ENCODE measurements at places on chromosomes 5 and 9.

DNA sequence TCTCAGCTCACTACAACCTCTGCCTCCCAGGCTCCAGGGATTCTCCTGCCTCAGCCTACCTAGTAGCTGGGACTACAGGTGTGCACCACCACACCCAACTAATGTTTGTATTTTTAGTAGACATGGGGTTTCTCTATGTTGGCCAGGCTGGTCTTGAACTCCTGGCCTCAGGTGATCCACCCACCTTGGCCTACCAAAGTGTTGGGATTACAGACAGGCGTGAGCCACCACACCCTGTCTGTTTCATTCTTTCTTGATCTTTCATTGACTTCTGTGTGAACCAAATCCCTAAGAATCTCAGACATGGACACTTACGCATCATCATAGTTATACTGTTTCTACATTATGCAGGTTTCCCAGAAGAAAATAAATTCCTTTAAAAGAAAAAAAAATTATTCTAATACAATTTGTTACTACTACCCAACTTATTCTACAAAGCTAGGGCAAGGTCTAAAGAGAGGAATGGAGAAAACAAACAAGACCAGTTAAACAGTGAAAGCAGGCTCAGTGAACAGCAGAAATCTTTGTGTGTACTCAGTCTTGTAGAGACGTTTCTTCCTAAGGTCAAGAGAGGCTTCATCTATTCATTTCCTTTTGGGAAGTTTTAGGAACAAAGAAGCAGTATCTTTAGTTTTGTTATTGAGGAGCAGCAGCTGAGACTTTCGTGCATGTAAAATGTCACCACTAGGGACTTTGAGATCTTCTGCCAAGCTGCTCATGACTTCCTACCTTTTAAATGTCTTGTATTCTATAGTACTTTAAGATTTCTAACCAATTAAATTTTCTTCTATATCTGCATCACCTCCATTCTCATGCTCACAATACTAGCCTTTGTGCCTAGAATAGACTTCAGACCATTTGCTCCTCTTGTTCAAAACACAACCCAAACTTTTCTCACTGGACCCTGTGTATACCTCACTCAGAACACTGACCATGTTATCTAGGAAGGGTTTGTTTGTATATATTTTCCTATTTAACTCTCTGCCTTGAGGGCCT, 5.6 kb upstream of the HMGCR start:
- DNase-seq: no peak

GRCh38 chr5:89499787-89500186, 616.8 kb upstream of the MEF2C start:
- no peak for DNase-seq

DNA sequence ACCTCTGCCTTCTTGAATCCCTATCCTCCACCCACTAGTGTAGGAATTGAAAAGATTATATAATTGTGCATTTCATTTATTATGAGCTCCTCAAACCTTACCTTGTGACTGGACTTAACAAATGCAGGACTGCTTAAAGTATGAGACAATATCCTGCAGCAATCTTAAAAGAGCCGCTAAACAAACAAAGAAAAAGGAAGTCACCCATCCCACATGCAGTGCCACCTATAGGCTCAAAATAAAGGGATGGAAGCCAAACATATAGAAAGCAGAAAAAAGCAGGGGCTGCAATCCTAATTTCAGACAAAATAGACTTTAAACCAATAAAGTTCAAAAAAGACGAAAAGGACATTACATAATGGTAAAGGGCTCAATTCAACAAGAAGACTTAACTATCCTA, 8.7 kb downstream of the PCAT7 start:
- no peak for DNase-seq

GRCh38 chr5:79829260-79829659, 139.6 kb downstream of the CMYA5 start:
- no peak for DNase-seq

- DNase-seq: no peak
Observed at GRCh38 chr5:78518365-78519197, 130.0 kb downstream of the LHFPL2 start.

GRCh38 chr9:132802121-132802795, 75.8 kb downstream of the AK8 start:
- no peak for DNase-seq

DNA sequence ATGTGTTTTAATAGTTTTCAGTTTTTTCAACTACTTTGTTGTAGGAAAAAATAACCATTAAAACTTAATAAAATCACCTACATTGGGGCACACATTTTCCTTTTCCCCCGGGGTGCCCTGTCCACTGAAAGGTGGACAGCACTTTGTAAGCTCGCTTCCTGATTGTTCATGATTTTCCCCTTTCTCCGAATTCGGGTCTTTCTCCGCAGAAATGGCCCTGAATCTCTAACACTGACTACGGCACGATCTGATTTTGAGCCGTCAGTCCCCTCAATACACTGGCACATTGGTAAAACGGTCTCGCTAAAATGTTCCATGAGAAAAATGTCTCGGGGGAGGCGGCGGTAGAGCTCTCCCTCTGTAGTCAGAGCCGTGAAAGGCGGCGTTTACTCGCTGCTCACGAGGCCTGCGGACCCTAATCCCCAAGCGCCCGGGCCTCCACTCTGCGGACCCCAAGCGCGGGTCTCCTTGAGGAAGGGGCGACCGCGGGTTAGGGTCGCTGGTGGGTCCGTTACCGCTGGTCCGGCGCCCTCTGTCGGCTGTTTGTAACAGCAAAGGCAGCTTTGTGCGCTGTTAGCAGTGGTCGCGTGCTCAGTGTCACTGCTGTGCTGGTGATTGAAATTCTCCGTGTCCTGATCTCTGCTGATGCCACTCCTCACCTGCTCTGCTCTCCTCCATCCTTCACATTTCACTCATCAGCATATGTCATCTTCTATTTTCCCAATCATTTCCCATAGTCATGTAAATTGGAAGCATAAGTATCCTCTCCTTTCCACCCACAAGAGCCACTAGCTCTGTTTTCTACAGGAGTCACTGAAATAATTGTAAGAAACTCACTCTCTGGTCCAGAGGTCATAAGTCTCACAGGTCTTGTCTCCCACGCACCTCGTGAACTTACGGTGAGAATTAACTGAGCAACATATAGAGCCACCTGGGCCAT, 10.8 kb upstream of the IFNA2 start:
- DNase-seq: peak; percentile 48

DNA sequence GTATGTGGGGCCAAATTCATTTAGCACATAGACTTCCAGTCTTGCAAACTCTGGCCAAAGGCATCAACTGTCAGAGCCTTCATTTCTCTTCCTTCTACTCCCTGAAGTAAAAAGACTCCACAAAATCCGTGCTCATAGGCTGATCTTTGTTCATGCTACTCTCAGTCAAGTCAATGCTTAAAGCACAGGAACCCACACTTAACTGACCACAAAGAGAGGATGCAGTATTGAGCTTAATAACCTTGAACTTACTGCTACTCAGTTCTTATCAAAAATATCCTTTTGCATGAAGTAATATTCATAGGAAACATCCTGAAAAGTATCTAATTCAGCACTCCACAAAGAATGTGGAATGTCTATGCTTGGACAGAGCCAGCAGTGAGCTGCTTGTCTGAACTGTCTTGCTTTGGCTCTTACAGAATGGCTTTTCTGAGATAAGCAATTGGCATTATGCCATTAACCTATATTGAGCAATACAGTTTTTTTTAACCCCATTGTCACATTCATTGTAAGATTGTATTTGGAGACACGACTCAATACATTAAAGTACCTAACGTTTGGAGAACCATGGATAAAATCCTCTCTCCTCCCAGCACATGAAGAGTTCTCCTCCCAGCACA, 21.7 kb downstream of the LPAR1 start:
- no peak for DNase-seq
